ENCODE measurements at places on chromosomes 13 and 19.

- DNase-seq = no peak
These were observed 515.0 kb downstream of the TBC1D4 start for GRCh38 chr13:74966814-74967424.

DNA sequence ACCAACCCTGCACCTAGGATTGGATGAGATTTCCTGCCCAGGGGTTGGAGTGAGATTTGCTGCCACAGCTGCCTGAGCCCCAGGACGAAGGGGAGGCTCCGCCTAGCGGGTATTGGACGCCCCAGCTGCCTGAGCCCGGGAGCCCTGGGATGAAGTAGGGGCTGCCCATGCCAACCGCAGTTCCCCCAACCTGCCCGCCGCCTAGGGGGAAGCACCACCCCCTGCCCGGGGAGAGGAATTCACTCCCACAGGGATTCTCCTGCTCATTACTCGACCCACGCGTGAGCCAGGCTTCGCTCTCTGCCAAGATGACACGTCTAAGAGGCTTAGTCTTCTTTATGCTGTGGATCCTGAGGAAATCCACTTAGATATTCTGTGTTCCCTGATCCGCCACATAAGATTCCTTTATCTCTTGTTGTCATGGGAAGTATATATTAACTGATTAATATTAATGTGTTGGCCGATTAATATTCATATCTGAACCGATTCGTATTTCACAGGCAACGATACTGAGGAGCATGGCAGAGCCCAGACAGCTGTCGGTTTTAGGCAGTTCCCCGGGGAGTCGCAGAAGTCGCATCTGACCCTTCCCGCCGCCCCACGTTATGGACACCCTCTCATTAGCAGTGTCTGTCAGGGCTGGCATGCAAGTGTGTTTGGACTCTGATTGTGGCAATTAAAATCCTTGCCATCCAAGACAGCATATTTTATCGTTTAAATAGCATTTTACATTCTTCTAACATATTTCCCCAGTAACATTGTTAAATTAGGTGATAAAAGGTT, 44.5 kb upstream of the KCTD15 start:
- no peak for DNase-seq

DNA sequence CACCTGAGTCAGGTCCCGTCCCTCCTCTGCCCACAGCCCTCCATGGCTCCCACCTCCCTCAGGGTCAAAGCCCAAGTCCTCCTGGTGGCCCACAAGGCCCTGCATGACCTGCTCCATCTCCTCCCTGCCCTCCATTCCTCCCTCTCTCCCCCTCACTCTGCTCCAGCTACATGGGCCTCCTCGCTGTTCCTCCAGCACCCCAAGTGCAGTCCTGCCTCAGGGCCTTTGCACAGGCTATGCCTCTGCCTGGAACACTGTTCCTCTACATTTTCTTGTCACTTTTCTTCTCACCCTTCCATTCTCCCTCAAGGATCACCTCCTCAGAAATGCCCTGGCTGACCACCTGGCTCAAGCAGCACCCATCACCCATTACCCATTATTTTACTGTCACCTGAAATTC, 41.5 kb downstream of the PTPRS start:
- DNase-seq = no peak

DNA sequence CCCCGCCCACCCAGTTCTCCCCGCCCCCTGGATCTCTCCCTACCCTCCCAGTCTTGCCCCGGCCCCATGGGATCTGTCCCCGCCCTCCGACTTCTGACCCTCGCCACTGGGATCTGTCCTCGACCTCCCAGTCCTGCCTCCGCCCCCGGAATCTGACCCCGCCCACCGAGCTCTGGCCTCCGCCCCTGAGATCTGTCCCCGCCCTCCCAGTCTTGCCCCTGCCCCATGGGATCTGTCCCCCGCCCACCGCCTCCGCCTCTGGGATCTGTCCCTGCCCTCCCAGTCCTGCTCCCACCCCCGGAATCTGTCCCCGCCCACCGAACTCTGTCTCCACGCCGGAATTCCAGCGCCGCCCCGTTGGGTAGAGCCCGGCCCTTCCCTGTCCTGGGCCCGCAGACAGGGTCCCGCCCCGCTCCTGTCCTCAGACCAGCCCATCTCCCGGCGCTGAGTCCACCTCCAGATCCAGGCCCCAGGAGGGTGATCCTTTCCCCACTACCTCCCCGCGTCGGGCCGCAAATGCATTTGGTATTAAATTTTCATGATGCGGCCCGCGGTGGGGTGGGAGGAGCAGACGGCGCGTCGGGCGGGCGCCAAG, 1.5 kb upstream of the SLC17A7 start:
- DNase-seq = peak; percentile 82

DNA sequence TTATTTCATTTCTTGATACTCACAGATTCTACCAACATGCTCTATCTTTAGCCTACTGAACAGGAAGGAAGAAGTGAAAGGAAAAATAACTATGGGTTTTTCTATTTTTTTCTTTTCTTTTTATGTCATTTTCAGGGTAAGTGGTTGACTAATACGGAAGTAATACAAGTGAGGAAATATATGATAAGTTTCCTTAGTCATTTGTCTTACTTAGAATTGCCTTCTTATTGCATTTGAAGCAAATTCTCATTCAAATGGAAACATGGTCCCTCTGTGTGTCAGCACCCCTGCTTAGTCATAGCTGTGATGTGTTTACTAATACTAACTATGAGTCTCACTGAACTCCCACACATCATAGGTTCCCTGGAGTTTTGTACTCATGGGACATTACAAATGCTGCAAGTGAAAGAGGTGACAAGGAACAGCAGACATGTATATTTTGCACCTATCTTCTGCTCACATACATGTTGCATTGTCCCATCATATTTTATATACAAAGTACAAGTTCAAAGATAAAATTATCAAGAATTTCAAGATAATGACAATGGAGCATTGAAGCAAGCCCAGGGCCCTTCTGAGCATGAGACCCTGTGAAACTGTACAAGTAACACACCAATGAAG, 60.1 kb downstream of the DCT start:
- DNase-seq = peak; percentile 28

DNA sequence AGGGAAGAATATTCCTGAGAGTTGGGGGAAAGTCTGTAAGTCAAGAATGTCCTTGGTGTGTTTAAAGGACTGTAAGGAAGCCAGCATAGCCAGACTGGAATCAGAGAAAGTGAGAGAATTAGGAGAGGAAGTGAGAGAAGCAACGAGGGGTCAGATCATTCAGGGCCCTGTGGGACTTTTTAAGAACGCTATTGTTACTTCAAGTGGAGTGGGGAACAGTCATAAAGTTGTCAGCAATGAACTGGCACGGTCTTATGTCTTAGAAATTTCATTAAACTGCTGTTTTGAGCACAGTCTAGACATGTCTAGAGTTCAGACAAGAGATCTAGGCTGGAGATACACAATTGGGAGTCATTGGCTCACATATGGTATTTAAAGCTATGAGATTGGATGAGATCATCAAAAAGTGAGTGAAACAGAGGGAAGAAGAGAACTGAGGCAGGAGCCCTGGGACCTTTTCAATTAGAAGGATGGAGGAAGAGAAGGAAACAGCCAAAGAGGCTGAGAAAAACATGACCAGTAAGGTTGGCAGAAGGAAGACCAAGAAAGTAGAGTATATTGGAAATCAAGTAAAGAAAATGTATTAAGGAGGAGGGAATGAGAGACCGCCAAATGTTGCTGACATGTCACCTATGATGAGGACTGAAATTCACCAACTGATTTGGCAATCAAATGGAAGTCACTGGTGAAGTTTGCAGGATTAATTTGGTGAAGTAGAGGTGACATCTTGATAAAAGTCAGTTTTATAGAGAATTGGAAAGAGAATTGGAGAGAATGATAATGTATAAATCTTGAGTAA, 263.5 kb downstream of the GPC5 start:
- DNase-seq = no peak

DNA sequence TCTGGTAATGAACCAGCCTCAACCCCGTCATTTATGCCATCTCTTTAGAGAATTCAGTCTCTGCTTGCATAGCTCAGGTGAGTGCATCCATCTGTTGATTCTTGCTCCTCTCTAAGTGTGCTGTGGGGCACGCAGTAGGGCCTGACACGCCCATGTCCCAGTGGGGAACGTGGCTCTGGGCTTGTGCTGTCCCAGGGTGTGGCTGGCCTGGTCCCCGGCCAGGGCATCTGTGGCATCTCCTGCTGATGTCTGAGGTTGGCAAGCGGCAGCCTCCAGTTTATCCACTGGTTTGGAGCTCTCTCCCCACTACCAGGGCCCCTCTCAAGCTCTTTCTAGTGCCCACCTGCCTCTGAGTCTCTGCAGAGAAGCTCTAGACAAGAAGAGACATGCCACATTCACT, 146.6 kb upstream of the GJB6 start:
- DNase-seq = no peak

DNA sequence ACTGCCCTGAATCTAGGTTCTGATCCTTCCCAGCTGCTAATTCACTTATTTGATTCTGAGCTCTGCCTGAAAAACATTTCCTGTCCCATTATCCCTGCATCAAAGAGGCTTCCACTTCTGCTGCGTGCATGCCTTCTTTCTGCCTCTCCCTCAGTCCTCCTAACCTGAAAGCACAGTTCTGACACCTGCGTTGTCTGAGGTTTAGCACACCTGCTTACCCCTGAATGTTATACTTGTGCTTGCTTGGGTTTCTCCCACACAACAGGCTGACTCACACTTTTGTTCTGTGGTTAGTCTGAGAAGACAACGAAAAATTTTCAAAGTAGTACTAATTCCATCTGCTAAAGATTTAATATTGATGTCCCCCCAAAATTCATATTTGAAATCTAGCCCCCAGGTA, 3.1 kb upstream of the SOHLH2 start:
- DNase-seq = no peak

- no peak for DNase-seq
These were observed 89.3 kb downstream of the LIG4 start for GRCh38 chr13:108126056-108126455.

GRCh38 chr13:74867460-74867859, 614.5 kb downstream of the TBC1D4 start:
- DNase-seq = no peak

- peak; percentile 55 for DNase-seq
These were observed 7.4 kb downstream of the DBP start for GRCh38 chr19:48629599-48630295.

- DNase-seq = no peak
These were observed 15.7 kb downstream of the FAM124A start for GRCh38 chr13:51237887-51238286.

- no peak for DNase-seq
These were observed 121.2 kb downstream of the ZNF737 start for GRCh38 chr19:20444202-20444885.

- no peak for DNase-seq
These were observed 17.7 kb downstream of the RFX2 start for GRCh38 chr19:6092329-6093286.

DNA sequence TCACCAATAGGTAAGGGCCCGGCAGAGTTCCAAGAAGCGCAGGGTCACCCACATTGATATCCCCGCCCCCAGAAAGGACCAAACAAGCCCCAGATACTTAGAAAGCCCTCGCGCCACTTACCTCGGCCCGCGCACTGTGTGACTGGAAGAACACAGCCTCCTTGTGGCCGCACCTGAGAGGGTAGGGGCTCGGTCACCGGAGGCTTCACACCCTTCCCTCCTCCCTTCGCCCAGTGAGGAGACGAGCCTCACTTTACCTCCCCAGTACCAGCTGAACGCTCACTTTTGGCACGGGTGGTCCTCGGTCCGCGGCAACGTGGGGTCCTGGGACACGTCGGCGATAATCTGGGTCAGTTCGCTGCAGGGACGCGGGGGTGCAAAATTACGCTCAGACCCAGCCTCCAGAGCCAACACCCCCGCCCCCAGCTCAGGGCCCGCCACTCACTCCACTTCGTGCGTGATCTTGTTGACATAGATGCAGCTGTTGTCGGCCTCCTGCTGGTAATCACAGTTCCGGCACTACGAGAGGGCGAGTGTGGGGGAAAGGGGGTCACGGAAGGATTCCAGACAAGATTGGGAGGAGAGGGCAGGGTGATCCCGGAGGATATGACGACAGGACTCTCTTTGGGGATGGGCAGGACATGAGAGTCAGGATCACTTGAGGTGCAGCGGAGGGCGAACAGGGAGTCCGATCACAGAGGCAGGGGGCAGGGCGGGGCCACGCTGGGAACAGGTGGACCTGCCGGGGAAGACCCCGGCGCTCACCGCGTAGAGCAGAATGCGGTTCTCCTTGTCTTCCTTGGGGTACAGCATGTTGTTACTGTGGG, 568 bp downstream of the POLR2I start:
- peak; percentile 25 for DNase-seq

GRCh38 chr19:36257520-36257876, 42.6 kb downstream of the ZNF146 start:
- no peak for DNase-seq

DNA sequence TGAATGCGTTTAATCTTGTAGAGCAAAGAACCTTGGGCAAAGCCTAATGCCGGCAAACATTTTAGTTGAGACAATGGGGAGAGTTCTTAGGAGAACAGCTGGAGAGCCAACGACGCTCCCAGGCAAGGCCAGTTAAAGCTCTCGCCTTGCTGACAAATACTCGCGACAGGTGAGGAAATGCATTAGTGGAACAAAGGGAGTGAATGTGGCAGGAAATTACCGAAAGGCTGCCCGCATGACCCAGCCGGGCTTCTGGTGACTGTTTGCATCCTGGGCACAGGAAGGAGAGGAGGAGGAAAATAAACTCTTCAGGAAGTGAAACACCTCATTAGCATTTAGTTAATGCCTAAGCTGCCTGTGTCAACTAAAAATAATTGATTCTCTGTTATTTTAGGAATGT, 74.6 kb downstream of the SHISA2 start:
- no peak for DNase-seq

DNA sequence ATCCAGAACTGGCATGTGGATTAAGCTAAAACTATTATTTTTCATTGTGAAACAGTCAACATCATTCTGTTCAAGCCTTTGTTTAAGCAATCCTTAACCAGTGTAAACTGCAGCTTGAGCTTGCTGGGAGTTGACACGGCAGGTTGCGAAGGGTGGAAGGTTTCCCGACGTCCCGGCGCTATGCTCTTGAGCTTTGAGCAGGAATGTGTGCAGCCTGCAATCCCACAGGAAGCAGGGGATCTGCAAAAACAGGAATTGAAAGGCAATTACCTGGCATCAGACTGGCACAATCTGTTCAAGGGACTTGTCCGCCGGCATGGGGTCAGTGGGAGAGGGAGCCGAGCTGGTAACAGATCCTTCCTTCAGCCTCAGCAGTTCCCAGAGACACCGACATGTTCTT, 586.7 kb upstream of the SGCG start:
- no peak for DNase-seq

GRCh38 chr13:87052731-87053130, 618.4 kb upstream of the SLITRK5 start:
- no peak for DNase-seq
